ENCODE measurements at places on chromosomes 6 and 20.

GRCh38 chr20:57888591-57888990 is 178.8 kb upstream of the PMEPA1 start:
- DNase-seq, result no peak

- DNase-seq, result no peak
Observed at GRCh38 chr20:53202777-53203176, 230.6 kb downstream of the TSHZ2 start.

- no peak for DNase-seq
Observed at GRCh38 chr20:51665543-51666118, 102.6 kb downstream of the ATP9A start.

- DNase-seq, result no peak
Observed at GRCh38 chr20:44066645-44067606, 120.1 kb downstream of the JPH2 start.

- DNase-seq, result no peak
Observed at GRCh38 chr6:142822842-142823241, 122.1 kb downstream of the HIVEP2 start.

- no peak for DNase-seq
Observed at GRCh38 chr20:44946271-44946852, 13.8 kb downstream of the TOMM34 start.

DNA sequence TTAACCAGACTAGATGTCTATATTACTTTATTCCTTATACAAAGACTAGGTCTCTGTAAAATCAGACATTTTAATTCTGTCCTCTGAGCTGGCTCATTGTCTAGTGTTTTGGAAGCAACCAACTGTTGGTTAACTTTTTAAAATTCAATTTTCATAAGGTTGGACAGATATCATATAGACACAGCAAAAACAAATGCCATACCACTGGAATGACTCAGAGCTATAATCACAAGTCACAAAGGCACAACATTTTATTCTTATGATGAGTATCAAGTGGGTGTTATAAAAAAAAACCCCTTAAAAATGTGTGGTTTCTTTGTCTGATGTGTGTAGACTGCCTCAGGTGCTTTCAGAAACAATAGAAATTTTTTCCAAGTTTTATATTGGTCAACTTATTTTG is 296.2 kb upstream of the MARCKS start:
- no peak for DNase-seq

DNA sequence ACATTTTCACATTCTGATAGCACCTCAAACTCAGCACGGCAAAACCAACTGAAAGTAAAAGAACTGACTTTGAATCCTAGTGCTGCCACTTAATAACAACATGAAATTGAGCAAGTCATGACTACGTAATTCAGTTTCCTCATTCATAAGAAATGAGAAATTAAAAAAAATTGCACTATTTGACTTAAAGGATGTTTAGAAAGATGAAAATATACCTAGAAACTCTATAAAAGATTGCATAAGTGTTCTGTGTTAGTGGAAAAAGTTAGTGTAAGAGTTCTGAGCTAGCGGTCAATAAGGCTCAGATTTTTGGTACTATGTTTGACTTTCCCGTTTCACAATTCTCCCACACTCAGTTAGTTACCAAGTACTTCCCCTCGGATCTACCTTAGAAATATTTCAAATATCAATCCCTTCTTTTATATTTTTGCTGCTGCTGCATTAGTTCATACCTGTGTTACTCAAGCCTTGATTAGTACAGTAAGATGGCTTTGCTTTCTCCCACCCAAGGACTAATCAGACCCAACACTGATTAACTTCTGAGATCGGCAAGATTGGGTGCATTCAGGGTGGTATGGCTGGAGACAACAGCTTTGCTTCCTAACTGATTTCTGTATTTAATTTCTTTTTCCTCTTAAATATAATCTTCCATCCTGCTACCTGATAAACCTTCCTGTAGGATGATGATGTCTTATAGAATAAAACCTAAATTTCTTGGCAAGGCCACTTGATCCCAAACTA is 25.9 kb downstream of the ECHDC1 start:
- DNase-seq, result no peak

GRCh38 chr6:130716466-130716865 is 110.7 kb upstream of the SMLR1 start:
- DNase-seq, result no peak

DNA sequence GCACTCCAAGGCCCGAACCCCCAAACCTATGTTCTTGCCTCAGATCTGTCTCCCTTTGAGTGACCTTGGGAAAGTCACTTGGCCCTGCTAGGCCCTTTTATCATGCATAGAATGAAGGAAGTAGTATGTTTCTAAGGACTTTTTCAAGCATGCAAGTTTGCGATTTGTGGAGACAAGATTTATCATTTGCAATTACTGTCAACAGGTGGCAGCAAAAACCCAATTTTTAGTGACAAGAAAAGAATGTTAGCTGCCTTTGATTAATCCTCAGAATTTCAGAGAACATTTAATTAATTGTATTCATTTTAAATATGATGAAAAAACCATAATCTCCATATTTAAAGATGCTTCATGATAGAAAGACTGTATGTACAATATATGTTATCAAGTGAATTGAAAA is 28.3 kb upstream of the PREP start:
- DNase-seq, result no peak

- DNase-seq, result no peak
Observed at GRCh38 chr6:170048615-170049256, 242.1 kb downstream of the DLL1 start.

DNA sequence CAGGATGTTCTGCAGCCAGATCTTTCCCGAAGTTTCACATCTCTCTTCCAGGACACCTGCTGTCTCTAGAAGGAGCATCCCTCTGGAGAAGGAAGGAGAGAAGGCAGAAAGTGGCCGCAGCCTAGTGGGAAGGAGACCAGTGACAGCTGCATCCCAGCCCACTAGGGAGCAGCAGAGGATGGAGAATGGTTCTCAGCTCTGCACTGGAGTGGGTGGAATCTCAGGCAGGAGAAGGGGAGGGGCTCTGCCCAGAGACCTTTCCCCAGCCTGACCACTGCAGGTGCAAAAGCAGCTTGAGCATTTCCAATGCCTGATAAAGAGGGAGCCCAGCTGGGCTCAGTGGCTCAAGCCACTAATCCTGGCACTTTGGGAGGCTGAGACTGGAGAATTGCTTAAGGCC is 32.3 kb downstream of the NCR2 start:
- DNase-seq, result no peak

DNA sequence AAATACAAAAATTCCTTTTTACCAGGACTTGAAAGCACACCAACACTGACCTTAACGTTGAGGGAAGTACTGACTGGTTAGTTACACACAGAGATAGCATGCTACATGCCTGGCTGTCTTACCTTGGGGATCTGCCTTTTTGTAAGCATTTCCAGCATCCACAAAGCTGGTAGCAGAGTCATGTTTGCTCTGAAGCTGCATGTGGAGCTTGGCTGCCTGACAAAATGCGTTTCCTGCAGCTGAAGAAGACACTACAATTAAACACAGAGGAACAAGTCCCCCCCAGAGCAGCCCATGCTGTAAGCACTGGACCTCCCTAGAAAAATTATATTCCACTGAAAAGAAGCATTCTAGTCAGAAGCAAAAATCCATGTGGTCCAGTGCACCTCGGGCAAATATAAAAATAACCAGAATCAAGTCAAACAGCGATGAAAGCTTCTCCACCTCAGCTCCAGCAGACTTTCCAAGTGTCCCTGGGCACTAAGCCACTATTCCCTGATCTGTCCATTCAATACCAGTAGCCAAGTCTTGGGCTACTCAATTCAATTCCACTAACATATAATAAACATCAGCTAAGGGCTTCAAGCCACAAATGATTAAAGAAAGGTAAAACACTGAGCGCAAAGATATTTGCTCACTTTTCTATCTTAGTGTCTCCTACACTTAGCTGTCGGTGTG is 24.2 kb downstream of the NAPB start:
- no peak for DNase-seq

GRCh38 chr6:98574984-98575383 is 259.4 kb upstream of the POU3F2 start:
- DNase-seq, result no peak

- no peak for DNase-seq
Observed at GRCh38 chr6:2589171-2589661, 161.5 kb downstream of the MYLK4 start.

GRCh38 chr6:135782546-135782945 is 69.0 kb upstream of the PDE7B start:
- DNase-seq, result no peak

GRCh38 chr6:36120539-36120938 is 9.8 kb upstream of the MAPK13 start:
- DNase-seq, result no peak

DNA sequence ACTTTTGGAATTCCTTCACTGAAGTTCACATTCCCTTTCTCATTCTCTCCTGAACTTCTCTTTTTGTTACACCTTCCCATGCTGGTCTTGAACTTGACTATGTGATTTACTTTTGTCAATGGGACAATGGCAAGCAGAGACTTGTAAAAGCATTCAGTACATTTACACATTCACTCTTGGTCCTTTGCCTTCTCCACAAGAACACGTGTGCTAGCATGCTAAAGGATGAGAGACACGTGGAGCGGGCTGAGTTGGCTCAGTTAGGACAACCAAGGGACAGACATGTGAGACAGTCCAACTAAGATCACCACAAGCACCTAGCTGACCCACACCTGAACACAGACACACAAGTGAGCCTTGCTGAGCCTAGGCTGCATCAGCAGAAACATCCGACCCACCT is 91.3 kb upstream of the PAK5 start:
- no peak for DNase-seq

DNA sequence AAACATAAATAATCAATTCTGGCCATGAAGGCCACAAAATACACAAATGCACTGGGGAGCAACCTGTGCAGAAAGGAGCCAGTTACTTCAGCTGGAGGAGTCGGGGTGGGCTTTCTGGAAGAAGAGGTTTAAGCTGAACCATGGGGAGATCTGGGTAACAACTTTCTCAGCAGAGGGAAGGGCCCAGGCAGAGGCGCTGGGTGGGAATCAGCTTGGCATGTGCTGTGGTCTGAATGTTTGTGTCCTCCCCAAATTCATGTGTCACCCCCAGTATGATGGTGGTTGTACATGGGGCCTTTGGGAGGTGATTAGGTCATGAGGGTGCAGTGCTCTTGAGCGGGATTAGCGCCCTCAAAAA is 107.9 kb downstream of the SYCP2 start:
- DNase-seq, result no peak

DNA sequence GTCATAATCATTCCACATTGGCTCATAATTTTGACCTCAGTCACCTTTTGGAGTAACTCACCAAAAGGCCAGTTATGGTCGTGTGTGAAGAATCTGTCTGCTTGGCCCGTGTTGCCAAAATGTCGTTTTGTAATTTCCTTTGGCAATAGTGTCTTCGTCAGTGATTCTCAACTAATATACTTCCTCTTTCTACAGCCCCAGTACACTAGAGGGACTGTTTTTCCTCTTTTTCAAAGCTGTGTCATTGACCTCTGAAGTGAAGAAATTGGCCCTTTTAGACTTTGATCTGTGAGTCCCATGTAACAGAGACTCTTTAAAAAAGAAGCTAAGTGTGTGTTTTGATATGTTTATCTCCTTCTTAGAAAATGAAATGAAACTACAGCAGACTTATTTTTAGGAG is 5.2 kb downstream of the FOXO3 start:
- DNase-seq, result no peak

GRCh38 chr20:47950124-47950912 is 165.0 kb upstream of the SULF2 start:
- DNase-seq, result no peak

- no peak for DNase-seq
Observed at GRCh38 chr6:35730745-35731413, 6.0 kb upstream of the ARMC12 start.

- DNase-seq, result no peak
Observed at GRCh38 chr20:24701027-24701426, 231.6 kb downstream of the SYNDIG1 start.

DNA sequence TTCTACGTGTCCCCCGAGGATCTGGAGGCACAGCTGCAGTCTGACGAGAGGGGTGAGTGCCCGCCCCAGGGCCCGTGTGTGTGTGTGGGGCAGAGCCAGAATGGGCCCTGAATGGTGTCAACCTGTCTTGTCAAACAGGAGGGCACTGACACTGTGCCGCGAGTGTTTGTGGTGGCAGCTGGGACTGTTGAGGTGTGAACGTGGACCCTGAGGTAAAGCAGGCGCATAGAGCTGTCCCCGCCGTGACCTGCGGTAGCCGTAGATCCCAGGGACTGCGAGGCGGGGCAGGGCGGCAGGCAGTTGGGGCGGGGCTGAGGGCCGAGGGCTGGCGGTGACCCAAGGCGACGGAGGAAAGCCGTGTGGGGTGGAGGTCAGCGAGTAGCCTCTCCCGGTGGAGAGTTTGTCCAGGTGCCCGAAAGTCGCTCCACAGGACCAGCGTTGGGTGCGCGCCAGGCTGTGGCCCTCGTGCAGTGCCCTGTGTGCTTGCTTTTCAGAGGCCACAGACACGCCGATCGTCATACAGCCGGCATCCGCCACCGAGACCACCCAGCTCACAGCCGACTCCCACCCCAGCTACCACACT is 25.2 kb downstream of the UCKL1 start:
- no peak for DNase-seq

- DNase-seq, result no peak
Observed at GRCh38 chr6:108742041-108742440, 106.2 kb upstream of the ARMC2 start.

DNA sequence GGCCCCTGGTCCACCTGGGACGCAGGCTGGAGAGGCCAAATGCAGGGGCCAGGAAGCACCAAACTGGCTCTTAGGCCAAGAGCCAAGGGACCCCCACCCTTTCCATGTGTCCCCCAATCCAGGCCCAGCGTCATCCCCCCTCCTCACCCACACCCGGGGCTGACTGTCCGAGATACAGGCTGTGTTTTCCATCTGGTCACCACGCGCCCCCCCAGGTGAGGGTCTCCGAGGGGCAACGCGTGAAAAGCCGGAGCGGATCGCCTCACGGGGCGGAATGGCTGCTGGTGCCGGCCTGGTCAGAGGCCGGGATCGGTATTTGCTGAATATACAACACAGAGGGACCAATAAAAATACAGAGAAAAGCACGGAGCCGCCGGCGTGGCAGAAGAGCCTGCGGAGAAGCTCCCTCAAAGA is 5.2 kb upstream of the ABHD16B start:
- no peak for DNase-seq

DNA sequence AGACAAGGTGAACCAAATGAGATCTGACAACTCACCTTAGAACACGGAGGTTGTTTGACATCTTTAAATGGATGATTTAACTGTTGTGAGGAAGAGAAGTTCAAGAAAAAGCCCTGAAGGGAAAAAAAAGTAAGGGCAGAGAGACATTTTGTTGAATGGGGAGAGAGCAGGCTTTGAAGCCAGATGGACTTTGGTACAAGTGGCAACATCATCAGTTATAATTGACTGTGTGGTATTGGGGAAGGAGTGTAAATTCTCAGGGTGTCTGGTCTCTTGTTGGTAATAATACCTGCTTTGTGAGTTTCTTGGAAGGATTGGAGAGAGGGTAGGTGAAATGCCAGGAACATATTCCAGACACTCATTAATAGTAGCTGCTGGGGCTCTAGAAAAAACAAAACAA is 21.6 kb downstream of the OGFRL1 start:
- DNase-seq, result no peak

- no peak for DNase-seq
Observed at GRCh38 chr6:114581293-114581692, 238.5 kb upstream of the HS3ST5 start.
